ENCODE measurements at places on chromosomes 4 and X. TPM values are rescaled to one million over a fixed set of nuclear protein-coding genes. Genes with fewer than 3 reads are reported as not detected.

Gene SFRP2
- 0.40 TPM for total RNA-seq

DNA sequence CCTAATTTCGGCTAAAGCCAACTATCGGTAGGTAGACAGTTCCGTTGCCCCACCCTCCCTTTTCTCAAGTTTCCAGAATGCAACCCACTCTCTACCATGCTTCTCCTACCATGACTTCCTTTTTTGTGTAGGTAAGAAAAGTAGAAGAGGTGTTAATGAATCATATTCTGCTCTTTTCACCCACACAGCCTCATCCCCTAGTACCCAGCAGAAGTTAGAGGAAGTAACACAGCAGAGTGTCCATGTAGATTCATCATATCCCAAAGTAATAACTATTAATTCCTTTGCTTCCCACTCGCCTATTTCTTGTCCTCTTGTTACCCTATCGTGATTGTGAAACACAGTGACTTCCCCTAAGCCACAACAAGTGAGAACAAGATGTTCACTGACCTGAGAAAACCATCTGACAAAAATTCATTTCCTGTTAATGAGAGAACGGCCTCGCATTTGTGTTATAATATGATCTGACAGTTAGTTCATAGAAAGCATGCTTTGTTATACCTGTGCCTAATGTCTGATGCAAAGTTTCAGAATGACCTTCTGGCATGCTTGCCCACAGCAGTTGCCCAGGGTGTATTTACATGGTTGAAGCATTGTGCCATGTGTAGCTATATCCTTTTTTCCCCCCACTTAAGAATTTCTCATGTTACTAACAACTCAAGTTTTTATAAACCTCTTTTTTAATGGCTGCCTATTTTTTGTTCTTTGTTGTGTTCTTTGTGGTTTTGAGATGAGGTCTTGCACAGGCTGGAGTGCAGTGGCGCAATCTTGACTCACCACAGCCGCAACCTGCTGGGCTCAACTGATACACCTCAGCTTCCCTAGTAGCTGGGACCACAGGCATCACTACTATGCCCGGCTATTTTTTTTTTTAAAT is 185.6 kb downstream of the RAP1GDS1 start:
- peak; percentile 51 for DNase-seq

Gene GABRQ
- total RNA-seq, result not detected

- DNase-seq, result no peak
Observed at GRCh38 chr4:47160095-47160494, 128.7 kb downstream of the GABRB1 start.

DNA sequence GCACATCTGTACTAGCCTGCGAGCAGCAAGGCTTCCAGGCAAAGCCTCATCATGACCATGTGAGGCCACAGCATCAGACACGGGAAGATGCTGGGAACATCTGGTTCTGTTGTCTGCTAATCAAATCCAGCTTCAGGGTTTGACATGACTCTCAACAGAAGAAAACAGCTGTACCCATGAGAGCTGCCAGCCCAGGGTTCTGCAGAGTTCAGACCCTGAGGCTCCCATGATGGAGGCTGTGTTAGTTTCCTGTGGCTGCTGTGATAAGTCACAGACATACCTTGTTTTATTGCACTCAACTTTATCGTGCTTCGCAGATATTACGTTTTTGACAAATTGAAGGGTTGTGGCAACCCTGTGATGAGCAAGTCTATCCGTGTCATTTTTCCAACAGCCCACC is 37.5 kb downstream of the JAKMIP1 start:
- no peak for DNase-seq

DNA sequence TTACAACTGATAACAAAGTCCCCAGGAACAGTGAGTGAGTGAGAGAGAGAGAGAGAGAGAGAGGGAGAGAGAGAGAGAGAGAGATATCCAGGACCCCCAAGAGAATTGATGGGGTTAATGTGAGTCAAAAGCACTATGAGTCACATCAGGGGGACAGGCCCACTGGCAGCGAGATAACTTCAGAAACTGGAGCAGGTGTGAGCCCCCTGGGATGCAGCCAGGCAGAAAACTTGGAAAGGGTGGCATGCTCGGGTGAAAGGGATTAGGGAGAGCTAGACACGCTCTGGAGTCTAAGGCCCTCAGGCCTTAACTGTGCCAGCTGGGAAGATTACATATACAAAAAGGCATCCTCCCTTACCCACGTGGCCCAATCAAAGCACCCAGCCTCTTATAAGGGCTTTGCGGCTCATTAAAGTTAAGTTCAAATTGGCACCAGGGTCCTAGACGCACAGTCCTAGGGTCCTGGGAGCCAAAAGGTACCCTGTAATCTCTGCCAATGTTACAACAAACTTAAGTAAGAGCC is 841 bp downstream of the ACOT9 start:
- no peak for DNase-seq

Gene FGFR3
- total RNA-seq, result 0.08 TPM

DNA sequence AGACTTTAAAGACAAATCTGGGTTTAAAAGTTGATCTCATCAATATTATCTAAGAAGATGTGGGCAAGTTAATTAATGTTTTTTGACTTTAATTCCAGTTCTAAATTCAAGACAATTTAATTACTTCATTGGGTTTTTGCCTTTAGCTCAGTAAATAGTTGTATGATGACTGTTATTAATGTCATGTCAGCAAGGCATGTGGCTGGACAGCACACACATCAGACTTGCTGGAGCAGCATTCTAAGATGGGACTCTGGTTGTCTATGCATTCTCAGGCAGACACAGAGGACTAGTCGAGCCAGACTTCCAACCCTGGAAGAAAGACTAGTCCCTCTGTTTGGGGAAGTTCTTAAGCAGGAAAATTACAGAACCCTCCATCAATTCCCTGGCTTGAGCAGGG is 180.7 kb upstream of the GK2 start:
- no peak for DNase-seq

Gene MAGEB6B
- total RNA-seq, result not detected

DNA sequence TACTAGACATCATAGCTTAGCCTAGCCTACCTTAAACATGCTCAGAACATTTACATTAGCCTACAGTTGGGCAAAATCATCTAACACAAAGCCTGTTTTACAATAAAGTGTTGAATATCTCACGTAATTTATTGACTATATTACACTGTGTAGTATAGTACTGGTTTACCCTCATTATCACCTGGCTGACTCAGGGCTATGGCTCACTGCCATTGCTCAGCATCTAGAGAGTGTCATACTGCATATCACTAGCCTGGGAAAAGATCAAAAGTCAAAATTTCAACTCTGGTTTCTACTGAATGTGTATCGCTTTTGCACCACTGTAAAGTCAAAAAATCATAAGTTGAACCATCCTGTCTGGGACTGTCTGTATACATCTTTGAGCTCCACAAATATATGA is 78.6 kb downstream of the CEP44 start:
- no peak for DNase-seq
